Left renal cortex interstitium (tissue), 4 donors: ENCODE measurements at places on chromosomes 2 and 18.
A peak's percentile ranks its signal among the peaks of the same experiment; 100 is the strongest.

GRCh38 chr2:74845991-74846390, 12.1 kb downstream of the HK2 start:
- no peak for DNase-seq

GRCh38 chr2:214035921-214036320, 374.9 kb upstream of the VWC2L start:
- no peak for DNase-seq

GRCh38 chr2:105442721-105443120, 43.9 kb upstream of the FHL2 start:
- no peak for DNase-seq

DNA sequence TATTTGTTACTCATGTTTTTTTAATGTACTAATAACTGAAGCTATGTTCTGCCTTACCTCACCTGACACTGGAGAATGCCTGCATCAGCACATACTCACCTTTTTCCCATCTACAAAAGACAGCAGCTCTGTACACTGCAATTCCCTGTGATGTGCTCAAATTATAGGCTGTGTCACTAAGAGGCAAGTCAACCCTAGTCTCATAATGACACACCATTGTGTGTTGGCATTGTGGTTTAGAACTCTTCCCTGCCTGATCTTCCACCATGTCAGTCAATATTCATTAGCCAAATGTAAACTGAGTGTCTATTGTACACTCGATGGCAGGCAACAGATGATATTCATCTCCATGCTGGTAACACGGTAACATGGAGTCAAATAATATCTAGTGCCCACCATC, 332.1 kb upstream of the TCF4 start:
- no peak for DNase-seq

GRCh38 chr18:43271593-43272432, 5.5 kb downstream of the SYT4 start:
- DNase-seq = peak; percentile 13

DNA sequence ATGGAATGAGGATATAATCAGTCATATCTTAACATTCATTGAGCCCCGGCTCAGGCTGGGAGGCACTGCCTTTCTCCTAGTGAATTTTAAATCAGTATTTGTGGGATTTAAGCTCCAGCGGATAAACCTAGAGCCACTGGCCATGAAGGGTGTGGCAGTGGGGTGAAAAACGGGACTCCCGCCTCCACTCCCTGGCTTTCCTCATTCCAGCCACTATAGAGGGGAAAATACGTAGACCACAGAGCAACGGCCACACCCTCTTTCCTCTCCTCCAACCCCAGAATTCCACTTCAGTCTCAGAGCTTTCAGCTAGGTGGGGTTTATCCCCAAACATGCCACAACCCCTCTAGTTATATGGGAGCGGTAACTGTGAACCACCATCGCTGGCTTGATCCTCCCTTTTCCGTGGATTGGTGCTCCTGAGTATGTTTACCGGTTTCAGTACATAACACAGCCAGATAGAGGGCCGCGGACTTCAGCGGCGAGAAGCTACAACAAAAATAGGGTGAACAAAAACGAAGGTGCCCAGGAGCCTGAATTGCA, 70.6 kb upstream of the ITGB6 start:
- DNase-seq = no peak

DNA sequence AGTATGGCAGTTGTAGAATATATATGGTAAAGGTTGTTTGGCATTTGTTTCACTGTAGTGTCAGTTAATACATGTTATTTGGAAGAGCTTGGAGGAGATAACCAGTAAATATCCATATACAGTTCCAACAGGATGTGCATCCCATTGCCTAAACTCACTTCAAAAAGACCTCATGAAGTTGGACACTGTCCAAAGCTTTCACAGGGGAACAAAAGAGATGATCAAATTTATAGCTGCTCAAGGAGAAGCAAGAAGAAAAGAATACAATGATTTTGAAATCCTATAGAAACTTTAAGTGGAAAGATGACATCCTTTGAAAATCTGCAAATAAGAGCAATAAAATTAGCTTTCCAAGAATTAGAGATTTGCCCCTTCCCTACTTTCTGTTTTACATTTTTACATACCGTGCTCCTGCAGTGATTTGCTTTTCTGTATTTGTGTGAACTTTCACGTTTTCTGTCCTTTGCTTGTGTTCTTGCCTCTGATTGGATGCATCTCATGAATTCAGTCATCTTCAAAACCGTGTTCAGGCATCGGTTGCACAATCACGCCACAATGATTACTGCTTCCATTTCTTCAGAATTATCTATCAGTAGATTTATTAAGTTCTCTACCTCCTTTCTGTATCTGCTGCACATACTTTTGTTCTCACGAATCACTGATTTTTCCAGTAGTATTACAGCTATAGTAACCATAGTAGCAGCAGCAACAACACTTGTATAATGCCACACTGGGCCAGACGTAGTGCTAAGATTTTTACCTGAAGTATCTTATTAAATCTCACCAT, 83.8 kb downstream of the PARD3B start:
- no peak for DNase-seq

DNA sequence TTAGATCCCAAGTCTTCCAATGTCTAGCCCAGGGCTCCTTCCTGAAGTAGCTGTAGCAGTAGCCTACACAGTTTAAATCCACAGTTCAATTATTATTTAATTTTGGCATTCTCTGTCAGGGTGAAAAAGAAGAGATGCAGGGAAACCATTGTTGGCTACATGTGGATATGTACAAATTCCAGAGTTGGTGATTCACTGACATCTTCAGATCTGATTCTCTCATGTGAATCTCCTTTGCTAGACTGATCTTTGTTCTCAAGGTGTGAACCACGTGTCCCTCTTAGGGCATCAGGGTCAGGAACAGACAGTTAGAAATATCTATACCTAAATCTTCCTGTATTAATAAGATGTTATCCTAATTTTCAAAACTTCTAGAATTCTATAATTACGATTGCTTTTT, 36.7 kb downstream of the ADCYAP1 start:
- DNase-seq = no peak

DNA sequence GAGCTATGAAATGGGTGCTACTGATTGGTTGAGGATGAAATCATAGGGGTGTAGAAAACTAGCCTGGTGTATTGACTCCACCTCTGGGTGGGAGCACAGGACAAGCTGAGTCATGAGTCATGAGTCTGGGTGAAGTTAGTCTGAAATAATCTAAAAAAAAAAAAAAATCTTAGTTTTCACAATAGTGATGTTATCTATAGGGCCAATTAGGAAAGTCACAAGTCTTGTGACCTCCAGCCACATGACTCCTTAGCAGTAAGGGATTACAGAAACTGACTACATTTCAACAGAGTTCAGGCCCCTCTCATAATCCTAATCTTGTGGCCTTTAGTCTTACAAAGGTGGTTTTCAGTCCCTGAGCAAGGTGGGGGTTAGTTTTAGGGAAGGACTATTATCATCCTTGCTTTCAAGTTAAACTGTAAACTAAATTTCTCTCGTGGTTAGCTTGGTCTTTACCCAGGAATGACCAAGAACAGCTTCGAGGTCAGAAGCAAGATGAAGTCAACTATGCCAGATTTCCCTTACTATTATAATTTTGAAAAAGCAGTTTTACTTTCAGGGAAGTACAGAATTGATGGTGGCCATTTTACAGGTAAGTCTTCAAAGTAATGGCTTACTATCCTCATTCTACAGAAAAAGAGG, 338.0 kb upstream of the GYPC start:
- DNase-seq = no peak

DNA sequence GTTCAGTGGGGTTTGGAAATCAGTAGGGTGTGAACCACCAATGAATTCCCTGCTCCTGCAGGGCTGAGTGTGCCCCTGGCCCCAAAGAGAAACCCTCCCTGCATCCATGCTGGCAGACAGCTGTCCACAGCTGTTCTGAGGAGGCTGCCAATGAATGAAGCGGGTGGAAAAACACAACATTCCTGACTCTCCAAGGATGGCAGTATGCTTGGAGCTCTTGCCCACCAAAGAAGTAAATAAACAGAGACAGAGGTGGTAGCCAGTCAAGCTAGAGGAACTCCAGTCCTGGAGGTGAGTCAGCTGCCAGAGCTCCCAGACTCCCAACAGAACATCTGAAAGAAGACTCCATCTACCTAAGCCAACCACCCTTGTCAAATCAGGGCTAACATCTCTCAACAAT, 6.2 kb downstream of the ZBTB7C start:
- DNase-seq = no peak

DNA sequence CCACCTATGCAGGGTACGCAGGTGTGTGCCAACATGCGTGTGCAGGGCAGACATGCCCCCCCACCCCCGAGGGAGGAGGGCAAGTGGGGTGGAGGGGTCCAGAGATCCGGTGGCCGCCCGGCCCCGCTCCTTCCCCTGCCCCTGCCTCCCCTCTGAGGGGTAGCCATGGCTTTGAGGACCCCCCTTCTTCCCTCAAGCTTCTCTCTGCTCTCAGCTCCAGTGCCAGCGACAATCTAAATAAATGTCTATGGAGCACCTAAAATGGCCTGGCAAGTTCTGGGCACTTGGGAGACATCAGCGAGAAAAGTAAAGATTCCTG, 91.9 kb downstream of the ZFP36L2 start:
- DNase-seq = no peak

DNA sequence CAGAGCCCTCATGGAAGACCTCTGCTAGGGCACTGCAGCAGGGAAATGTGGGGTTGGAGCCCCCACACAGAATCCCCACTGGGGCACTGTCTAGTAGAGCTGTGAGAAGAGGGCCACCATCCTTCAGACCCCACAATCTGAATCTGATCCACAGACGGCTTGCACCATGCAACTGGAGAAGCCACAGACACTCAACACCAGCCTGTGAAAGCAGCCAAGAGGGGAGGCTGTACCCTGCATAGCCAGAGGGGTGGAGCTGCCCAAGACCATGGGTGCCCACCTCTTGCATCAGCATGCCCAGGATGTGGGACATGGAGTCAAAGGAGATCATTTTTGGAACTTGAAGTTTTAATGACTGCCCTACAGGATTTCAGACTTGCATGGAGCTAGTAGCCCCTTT, 6.5 kb downstream of the CD226 start:
- DNase-seq = no peak

DNA sequence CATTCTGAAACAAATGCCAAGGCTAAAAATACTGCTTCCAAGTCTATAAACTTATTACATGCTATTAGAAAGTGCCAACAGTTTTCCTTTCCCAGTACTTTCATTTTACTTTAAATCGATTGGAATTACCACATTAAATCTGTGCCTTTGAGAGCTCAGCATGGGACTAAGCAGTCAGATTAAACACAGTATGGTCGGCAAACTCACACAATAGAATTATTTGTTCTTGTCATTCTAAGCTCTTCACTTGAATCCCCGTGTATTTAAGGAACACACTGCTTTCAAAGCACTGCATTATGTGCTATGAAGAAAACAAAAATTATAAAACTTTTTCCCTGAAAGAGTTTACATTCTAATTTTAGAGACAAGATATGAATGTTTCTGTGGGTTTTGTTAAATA, 444.4 kb upstream of the SLC39A10 start:
- DNase-seq = no peak

DNA sequence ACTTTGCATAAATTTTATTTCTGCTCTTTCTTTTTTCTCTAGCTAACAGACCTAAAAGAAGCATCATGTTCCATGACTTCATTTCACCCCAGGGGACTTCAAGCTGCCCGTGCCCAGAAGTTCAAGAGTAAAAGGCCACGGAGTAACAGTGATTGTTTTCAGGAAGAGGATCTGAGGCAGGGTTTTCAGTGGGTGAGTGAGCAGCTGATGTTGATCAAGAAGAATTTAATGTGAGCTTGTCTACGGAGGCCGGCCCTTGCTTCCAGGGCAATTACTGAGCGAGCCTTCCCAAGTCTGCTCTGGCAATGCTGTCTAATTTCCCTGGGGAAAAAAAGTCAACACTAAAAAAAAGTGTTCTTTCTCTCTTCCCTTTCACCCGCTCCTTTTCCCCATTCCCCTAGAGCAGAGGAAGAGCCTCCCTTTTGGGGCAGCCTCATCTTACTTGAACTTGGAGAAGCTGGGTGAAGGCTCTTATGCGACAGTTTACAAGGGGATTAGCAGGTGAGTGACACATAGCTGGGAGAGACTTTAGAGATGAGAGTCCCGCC, 1.2 kb downstream of the CDK15 start:
- DNase-seq = peak; percentile 68

- DNase-seq = no peak
Observed at GRCh38 chr2:1627628-1628381, 116.5 kb downstream of the PXDN start.

DNA sequence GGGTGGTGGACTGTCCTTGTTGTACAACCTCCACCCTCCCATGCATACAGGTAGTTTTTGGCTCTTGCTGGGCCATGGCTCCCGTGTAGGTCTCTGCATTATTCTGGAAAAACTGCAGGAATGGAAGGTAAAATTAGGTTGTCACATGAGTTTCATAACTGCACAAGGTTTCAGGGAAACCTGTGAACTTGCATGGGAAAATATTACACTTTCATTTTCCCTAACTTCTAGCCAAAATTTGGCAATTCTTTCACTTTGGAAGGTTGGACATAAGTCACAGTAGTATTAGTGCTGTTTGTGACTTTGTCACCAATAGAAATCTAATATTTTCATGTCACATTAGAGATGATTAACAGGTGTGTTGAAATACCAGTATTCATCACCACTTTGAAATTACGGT, 118.1 kb upstream of the MGAT5 start:
- DNase-seq = no peak

GRCh38 chr2:236041616-236042015, 126.6 kb downstream of the GBX2 start:
- no peak for DNase-seq

GRCh38 chr2:217647925-217648324, 354.9 kb downstream of the TNS1 start:
- no peak for DNase-seq

DNA sequence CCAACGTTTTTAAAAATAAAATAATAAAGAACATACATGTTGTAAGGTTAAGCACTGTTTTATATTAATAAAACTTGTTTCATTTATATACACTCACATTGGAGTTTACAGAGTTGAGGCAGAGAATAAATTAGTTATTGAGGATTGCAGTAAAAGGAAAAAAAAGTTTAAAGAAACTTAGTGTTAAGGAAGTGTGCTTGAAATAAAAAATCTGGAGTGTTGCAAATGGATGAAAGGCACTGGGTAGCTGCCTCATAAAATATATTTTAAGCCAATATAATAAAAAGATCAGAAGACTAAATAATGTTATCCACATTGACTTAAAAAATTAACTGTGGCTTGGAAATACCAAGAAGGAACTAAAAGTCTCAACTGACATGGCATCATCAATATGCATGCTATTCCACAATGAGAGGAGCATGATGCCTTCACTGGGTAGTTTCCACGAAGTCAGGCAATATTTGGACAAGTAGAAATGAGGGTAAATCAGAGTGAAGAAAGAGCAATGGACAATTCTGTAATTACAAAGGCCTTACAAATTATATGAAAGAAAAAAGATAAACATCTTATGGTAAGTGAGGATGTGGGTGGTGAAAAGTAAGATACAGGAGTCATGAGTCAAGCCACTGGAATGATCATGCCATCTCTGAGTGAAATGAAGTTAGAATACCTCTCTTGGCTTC, 2.5 kb downstream of the GALNT3 start:
- DNase-seq = no peak

GRCh38 chr18:12048010-12048826, 45.4 kb upstream of the ANKRD62 start:
- no peak for DNase-seq

DNA sequence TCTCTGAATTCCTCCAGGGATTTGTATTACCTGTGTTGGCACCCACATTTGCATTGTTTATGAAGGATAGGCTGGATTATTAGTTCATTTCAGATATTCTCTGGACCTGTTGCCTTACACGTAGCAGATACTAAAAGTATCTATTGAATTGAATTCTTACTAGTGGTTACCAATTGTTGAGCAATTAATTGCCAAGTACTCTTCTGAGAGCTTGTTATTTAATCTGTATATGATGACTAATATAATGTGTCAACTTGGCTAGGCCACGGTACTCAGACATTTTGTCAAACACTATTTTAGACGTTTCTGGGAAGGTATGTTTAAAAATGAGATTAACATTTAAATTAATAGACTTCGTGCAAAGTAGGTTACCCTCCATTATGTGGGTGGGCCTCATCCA, 2.5 kb upstream of the SPP2 start:
- DNase-seq = no peak
